ENCODE measurements at places on chromosomes 5 and 9. TPM values are rescaled to one million over a fixed set of nuclear protein-coding genes. Genes with fewer than 3 reads are reported as not detected.

Gene DBH
- 0.46 TPM for total RNA-seq

Gene PTCD2
- total RNA-seq, result 3.7 TPM

Gene DNAJC25
- 5.8 TPM for total RNA-seq

Gene SLC4A9
- total RNA-seq, result not detected

Gene ACSL6
- 14.8 TPM for total RNA-seq

Gene MINAR2
- not detected for total RNA-seq

GRCh38 chr5:71887680-71888079 lies 168.6 kb downstream of the CARTPT start:
- no peak for DNase-seq

DNA sequence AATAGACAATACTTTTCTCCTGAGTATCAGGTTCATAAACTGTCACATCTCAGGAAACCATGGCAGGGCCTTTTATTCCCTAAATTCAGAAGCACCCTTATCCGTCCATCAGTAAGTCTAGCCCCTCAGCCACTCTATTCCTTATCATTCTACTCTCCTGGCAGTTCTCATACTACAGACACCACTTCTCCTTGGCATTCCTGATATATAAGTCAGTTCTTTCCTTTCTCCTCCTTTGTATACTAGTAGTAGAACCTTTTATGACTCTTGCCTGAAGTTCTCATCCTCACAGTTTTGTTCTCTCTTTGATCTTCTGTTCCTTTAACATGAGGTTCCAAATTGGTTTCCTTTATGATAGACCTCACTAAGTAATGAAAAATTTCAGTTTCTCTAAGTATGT lies 29.3 kb downstream of the GRAMD2B start:
- DNase-seq, result no peak

DNA sequence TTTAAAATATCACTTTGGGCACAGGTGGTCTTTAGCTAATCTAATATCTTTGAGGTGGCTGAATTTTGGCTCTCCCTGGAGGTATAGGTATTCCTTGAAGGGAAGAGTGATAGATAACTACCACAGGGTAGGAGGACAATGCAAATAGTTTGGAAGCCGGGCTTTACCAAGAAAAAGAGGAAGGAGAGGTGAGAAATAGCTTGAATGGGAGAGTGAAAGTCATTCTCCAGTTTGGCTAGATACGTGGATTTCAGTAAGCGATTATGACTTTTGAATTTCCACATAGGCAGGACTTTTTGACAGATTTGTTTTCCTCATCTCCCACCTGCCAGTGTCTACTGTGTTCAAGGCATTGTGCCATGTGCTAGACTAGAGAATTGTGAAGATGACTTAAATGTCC lies 45.5 kb downstream of the RASA1 start:
- DNase-seq, result no peak

- no peak for DNase-seq
Observed at GRCh38 chr5:172696171-172696849, 55.2 kb downstream of the NEURL1B start.

DNA sequence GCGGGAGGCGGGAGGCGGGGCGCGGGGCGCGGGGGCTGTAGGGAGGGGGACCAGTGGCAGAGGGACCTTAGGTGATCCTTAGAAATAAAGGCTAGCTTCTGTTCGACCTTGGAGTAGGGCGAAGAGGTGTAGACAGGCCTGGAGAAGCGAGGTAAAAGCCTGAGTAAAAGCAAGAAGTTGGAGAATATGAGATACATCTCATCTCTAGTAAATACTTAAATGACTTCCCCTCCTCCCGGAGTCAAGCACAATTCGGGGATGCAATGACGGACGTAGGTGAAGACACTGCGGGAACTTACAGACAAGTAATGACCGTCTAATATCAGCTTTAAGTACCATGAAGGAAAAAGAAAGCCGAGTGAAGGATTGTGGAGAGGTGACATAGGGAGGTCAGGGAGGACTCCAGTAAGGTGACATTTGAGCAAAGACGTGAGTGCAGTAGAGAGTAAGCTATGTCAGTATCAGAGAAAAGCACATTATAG lies 466 bp downstream of the SMC2 start:
- no peak for DNase-seq

DNA sequence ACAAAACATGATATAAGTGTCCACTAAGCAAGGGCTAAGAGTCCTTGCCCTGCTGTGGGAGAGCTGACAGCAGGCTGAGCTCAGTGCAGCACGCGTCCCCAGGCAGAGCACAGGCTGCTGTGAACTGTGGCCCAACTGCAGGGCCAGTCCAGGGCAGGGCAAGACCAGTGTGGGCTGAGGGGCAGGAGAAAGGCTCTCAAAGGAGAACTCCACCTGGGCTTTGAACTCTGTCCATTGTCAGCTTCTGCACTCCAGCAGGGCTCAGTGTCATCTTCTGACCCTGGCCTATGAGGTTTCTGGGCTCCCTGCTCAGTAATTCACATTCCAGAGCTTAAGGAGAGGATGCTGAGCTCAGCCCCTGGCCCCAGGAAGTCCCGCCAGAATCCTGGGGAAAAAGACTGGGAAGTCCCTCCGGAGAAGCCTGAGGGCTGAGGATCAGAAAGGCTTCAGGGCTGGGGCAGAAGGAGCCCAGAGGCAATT lies 37.4 kb downstream of the LHFPL2 start:
- no peak for DNase-seq

DNA sequence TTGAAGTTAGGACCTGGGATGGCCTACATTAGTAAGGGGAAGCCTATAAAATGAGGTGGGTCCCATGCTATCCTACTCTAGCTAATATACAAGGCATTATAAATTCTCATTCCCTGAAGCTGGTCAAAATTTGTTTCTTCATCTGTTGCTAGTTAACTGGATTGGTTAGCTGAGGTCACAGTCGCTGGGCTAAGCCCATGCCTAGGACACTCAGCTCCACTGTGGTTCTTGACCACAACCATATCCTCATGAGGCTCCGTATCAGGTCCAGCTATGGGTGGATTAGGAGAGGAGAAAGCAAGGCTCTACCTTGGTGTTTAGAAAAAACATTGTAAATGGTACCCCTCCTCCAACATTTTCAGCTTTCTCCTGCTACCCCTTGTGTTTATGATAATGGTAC lies 52.8 kb upstream of the RAI14 start:
- DNase-seq, result no peak

GRCh38 chr9:35763181-35763580 lies 9.1 kb upstream of the MSMP start:
- no peak for DNase-seq

DNA sequence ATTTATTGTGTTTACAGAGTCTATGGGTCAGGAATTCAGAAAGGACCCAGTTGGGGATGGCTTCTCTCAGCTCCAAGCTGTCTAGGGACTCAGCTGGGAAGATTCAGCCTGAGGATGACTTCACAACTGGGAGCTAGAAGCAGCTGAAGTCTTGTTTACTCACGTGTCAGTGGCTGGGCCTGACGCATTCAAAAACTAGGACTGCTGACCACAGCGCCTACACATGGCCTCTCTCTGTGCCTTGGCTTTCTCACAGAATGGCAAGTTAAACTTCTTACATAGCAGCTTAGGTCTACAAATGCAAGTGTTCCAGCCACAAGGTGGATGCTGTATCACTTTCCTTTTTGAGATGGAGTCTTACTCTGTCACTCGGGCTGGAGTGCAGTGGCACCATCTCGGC lies 16.3 kb upstream of the PPP2CA start:
- DNase-seq, result no peak

DNA sequence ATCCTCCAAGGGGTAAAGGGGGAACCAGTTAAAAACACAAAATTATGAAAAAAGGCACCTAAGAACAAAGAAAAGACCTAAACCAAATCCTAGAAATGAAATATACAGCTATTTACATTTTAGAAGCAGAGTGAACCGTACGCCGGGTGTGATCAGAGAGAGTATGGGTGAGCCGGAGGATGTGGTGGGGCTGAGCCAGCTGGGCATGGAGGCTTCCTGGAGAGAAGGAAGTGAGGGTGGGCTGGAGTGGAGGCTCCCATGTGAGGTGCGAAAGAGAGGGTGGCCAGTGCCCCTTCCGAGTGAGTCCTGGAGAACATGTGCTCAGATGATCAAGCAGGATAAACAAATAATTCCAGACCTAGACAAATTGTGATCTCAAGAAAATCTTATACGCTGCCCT lies 111.6 kb downstream of the CACNA1B start:
- no peak for DNase-seq

GRCh38 chr5:88539693-88540365 lies 271.2 kb upstream of the TMEM161B start:
- DNase-seq, result no peak

DNA sequence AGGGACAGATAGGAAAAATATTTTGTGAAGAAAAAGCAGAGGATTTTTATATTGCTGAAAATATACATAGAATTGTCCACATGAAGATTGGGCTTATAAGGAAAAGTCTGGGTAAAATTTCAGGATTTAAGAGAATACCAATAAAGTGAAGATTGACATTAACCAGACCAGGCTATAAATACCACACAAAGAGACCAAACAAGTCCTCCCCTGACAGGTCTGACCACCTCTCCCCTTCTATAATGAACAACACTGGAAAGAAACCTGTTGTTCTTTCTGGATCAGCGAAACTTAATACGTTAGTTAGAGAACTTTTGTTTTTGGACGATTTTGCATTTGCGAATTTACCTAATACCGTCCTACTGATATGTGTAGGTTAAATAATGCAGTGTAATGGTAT lies 138.3 kb downstream of the ISL1 start:
- DNase-seq, result no peak

DNA sequence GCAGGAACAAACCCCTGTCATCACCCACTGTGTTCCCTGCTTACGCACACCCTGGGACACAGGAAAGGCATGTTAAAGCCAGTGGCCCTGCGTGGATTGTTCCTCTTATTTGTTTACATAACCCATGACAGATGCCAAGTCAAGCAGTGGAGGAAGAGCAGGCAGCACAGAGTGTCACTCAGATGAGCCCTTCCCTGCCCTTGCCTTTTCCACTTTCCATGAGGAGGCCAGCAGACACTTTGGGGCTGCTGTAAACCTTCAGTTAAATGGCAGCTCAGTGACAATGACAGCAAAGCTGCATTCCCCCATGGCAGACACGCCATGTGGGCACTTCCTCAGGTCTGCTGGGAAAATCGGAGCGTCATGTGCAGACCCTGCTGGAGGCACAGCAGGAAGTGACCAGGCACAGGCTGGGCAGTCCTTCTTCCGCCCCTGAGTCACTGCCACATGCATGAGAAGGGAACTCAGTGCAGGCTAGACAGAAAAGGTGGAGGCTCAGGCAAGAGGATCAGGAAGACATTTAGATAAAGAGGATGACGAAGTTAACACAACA lies 216.8 kb upstream of the PIK3R1 start:
- peak; percentile 4 for DNase-seq

DNA sequence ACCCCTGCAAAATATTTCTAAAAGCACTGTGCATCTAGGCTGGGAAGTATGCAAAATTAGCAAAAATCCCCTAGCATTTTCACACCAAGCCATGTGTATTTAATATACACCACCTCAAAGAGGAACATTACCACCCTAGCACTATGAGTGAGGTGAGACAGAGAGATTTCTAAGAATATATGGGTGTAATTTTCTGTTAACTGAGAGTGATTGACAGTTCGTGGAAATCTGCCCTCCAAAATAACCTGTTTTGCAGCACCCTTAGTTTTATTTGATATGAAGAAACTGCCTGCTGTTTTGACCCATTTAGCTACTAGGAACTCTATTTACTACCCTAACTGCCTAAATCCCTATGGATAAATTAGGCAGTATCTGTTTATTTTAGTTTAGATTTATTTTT lies 64.2 kb upstream of the CDKN2B start:
- no peak for DNase-seq

- DNase-seq, result peak; percentile 4
Observed at GRCh38 chr5:10611290-10611689, 47.4 kb downstream of the ANKRD33B start.

- no peak for DNase-seq
Observed at GRCh38 chr9:101629636-101630035, 34.9 kb upstream of the PPP3R2 start.

- no peak for DNase-seq
Observed at GRCh38 chr9:26170190-26170589, 491.9 kb upstream of the TUSC1 start.

GRCh38 chr5:60522292-60522905 lies 177.6 kb downstream of the DEPDC1B start:
- no peak for DNase-seq

DNA sequence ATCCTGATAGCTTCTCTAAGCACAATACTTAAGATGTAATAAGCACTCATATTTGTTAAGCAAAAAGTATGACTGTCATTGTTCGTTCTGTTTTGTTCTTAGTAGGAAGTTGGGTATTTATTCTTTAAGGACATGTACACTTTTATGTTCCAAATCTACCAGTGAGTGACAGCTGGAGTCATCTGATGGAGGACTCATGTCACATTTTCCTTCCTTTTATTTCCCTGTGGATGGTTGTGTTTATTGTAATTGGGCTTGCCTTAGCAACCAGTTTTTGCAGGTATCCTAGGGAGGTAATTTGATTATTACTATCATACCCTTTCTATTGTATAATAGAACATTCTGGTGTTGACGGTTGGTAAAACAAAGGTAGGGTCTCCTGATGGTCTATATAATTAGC lies 145.7 kb downstream of the ZSWIM6 start:
- DNase-seq, result no peak

DNA sequence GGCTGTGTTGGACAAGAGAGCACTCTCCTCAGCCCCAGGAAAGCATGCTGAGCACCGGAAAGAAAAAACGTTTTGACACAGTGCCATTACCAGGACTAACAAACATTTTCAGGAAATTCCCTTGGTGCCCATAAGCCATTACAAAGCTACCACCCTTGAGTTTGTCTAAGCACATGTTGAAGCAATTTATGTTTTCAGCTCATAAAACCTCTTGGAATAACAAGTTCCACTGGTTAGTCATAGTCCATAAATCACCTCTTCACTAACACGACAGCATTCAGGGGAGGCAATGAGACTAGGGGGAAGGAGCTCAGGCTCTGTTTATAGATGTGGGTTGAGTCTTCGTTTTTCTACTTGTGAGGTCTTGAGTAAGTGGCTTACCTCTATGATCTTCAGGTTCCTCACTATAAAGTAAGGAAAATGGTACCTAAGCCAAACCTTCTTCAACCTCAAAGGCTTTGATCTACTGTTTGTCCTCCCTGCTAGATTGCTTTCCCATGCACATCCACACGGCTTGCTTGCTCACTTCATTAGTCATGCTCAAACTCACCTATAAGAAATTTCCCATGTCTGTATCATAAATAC lies 65.4 kb downstream of the DRD1 start:
- DNase-seq, result no peak

GRCh38 chr5:75335952-75336614 lies 937 bp upstream of the HMGCR start:
- DNase-seq, result peak; percentile 71

Data from CD8-positive, alpha-beta T cell (primary cell).